Ureter (tissue), 1 donor: ENCODE measurements at places on chromosomes 7 and 10. TPM values are rescaled to one million over a fixed set of nuclear protein-coding genes. Genes with fewer than 3 reads are reported as not detected.

The CCL24 gene
- total RNA-seq: not detected

GRCh38 chr10:111999205-111999914 is 184.2 kb downstream of the GPAM start:
- no peak for DNase-seq

GRCh38 chr10:76444034-76444800 is 1012.8 kb downstream of the LRMDA start:
- no peak for DNase-seq

DNA sequence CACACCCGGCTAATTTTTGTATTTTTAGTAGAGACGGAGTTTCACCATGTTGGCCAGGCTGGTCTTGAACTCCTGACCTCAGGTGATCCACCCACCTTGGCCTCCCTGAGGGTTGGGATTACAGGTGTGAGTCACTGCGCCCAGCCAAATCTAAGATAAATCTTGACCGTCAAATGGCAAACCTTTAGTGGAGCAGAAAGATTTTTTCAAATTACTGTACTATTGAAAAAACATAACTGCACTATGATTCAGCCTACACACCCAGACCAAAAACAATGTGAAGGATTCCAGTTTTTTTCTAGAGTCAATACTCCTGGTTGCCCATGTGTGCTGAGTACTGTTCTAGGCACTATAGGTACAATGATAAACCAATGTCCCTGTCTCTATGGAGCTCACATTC is 33.9 kb upstream of the SVIL start:
- no peak for DNase-seq

GRCh38 chr7:21980926-21981500 is 35.3 kb upstream of the CDCA7L start:
- DNase-seq: no peak
